ENCODE measurements at places on chromosomes 1 and 21.

DNA sequence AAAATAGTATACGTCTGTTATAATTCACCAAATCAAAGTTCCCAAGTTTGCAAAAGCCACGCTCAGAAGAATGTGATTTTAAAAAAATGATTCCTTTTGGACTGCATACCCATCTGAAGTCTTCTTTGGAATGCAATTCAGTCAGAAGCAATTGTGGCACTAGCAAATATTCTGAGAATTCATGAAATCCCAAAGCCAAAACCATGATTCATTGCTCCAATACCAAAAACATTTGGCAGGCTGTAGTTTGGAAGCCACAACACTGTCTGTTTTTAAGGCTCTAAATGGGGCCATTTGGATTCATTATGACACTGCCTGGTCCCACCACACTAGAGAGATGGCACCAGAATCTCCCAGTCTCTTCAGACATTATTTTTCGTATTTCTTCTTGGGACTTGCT lies 21.8 kb upstream of the LRRC53 start:
- DNase-seq, result no peak

GRCh38 chr21:15004721-15005370 lies 60.0 kb downstream of the NRIP1 start:
- no peak for DNase-seq

DNA sequence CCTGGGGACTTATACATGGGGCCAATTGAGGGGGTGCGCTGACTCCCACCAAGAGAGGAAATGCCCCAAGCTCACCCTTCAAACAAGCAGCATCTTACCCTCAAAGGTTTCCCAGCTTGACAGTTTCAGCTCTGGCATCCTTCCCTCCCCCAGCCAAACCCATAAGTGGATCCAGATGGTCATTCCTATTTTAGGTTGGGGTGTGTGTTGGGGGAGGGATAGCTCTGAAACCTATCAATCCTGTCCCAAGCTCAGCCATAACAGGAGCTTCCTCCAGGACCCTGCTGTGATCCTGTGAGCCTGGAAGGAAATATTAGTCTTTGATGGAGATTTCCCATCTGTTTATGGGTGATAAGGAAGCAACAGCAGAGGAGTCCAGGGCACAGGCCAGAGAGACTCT lies 3.4 kb upstream of the TMEM222 start:
- DNase-seq, result no peak

DNA sequence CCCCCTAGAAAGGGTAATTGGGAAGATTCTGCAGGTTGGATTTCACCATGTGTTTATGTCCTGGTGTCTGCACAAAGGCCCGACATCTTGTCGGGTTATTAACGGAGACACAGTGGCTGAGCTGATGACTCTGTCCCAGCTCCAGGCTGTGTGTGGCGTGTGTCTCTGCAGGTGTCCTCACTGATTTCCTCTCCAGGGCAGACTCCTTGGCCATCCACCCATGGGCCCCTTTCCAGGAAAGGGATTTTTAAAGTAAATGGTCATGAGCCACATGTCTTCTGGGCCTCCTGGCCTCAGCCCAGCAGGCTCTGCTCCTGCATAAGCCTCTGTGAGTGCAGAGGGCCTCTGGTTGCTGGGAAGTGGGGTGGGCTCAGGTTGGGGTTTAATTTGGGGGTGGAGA lies 418.7 kb upstream of the VAMP3 start:
- DNase-seq, result no peak

DNA sequence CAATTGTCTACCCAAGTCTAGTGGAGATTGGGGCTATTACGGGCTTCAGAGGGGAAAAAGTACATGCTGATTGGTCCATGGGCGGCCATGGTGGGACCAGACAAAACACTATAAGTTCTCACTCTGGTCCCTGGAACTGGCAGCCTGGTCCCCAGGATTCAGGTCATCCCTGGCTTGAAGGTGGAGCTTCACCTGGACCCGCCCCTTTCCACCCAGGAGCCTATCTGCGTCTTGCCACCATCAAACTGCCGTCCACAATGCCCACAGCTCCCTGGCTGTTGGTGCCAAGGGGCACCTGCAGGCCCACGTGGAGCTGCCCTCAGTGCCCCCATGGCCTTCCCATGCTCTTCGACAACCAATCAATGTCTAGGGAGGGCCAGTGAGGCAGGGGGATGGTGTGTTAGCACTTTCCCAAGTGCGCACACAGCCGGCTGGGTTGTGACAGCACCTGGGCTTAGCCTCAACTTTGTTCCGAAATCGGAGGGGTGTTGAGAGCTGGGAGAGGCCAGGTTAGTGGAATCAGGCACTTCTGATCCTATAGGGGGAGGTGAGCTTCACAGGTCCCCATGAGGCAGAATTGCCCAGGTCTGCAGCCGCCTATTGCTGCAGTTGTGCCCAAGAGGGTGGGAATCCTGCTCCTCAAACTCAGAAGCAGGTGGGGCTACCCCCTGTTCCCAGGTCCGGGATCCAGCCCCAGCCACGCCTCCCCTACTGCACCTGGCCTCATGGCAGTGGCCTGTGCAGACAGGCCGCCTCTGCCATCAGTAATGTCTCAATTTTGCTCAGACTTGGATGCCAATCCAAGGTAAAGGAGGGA lies 1369.4 kb upstream of the PRMT6 start:
- no peak for DNase-seq

- no peak for DNase-seq
Observed at GRCh38 chr1:8474369-8474768, 156.5 kb downstream of the SLC45A1 start.

DNA sequence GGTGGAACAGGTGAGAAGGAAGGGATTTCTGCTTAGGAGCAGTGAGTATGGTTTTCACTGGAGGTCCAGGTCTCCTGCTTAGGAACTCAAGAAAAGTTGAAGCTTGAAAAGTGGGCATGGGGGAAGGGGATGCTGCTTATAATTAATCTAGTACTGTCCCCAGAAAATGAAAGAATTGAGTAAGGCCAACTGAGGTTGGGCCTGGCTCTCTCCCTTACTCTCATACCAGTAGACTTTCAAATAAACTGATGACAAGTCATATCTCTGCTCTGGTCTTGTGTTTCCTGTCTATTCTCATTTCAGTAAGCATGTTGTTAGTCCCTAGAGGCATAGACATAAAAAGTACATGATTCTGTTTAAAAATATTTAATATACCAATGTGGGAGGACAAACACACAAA lies 26.4 kb downstream of the CD48 start:
- DNase-seq, result no peak

DNA sequence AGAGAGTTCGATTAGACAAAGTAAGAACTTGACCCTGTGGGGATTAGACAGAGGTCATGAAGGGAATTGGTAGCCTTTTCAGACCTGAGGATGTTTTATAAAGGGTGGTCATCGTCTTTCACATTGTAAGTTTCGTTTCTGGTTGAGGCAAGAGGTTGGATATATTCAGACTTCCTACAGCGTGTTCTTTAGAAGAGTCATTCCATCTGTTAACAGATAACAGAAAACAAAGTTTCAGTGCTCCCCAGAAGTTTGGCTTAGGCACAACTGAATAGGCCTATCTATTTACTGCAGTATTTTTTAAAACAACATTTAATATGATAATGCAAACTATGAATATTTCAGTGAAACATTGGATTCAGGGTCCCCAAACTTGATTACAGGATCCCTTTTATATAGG lies 17.1 kb upstream of the IVNS1ABP start:
- no peak for DNase-seq

DNA sequence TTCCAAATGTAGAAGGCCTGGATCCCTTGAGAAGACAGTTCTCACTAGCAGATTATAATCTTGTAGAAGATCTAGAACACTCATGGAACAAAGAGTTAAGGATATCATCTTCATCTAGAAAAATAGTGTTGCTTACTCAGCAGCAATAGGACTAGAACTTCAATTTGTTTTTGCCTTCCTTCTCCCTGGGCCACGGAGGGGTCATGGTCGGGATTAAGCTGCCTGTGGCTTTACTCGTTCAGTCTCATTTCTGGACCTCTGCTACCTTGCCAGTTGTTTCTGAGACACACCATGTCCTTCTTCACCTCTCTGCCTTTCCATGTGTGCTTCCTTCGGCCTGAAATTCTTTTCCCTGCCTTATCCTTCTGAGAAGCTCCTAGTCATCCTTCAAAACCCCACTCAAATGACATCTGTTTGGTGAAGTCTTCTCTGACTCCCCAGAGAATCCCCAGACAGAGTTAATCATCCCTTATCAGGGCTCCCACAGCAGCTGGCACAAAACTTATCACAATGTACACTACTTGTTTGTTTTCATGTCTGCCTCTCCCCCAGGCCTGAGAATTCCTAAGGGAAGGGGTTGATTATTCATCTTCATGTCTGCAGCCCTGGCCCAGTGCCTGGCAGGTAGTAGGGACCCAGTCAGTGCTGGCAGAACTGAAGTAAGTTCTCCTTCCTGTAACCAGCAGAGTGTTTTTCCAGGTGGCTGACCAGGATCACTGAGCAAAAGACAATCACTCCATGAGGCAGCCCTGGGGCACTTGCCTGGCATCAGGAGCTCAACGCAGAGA lies 15.5 kb upstream of the SNX27 start:
- DNase-seq, result peak; percentile 56

DNA sequence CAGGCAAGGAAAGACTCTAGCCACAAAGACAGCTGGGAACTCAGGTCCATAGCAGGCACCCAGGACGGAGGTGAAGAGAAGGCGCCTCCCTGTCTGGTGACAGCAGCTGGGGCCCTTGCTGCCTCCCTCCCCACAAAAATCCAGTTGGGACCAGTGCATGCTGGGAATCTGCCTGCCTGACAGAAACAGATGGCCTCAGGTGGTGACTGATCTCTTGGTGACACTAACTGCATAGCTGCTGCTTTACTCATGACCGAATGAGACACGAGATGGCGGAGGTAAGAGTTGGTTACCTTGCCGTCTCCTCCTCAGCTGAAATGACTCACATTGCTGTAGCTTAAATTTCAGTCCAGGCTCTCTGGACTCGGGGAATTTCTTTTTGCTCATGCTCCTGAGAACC lies 130.3 kb downstream of the FGGY start:
- no peak for DNase-seq

- DNase-seq, result no peak
Observed at GRCh38 chr21:41377715-41378114, 15.9 kb downstream of the MX2 start.

Measured in mucosa of gallbladder (tissue), 1 donor.